Renal cortex interstitium (tissue), 15 donors: ENCODE measurements at places on chromosomes 1 and 21. TPM values are rescaled to one million over a fixed set of nuclear protein-coding genes. Genes with fewer than 3 reads are reported as not detected.

CLDN8 gene
- polyA plus RNA-seq, result 37.7 TPM

HCRTR1 gene
- 0.14 TPM for polyA plus RNA-seq

DNA sequence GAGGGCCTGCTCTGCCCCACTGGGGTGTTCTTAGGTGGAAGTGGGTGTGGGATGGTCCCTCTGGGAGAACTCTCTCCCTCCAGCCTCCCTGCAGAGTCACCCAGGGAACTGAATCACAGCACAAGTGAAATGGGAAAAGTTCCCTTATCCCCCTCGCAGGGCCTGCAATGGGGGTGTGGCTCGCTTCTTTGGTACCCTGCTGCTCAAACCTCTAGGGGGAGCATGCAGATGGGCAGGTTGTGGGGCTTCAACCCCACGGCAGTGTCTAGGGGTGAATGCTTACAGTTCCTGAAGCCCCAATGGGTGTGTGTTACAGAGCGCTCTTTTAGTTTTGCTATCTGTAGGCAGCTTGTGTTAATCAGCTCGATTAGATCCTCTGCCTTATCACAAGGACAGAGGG is 59.0 kb upstream of the TINAGL1 start:
- DNase-seq, result no peak

GPA33 gene
- 1.1 TPM for polyA plus RNA-seq

DNA sequence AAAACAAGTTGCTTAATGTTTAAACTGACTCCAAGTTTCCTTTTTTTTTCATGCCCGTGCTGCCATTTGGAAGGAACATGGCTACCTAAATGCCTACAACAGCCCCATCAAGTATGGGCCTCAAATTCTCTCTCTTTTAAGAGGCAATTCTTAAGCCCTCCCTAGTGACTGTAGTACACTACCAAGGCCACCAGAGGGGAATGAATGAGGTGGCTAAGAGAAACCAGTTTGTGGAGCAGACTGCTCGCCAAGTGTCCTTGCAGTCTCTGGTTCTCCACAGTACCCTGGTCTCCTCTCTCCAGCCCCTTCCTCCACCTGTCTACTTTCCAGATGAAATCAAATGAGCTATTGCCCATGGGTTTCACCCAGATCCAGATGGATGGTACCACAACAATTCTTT is 1809.6 kb downstream of the BRINP3 start:
- DNase-seq, result no peak

DNA sequence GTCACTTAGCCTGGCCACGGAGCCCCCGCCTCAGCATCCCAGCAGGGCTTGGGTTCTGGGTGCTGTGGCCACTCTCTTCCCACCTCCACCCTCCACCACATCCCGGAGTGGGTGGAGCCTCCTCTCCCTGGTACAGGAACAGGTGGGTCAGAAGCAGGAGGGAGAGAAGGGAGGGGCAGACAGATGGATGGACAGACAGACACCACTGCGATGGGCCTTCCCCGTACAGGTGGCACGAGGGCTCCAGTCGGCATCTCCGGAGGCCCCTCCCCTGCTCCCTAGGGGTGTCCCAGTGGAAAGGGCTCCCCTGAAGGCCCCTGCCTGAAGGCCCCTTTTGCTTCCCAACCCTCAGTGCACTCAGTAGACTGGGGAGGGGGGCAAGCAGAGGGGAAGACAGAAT is 96.9 kb upstream of the TARDBP start:
- no peak for DNase-seq

C8A gene
- not detected for polyA plus RNA-seq

DNA sequence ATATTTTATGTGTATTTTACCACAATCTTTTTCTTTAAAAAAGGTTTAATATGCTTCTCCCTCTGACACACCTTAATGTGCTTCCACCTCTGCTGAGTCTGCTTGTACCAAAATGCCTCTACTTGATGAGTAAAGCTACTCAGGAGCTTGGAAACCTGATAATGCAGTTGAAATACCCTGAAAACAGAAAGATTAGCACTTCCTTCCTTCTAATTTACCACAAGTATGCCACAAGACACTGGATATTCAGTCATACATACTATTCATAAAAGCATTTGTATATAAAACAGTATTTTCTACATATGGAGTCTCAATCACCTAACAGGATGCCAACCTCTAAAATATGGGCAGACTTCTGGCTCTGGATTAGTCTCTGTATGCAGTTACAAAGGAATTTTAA is 55.0 kb downstream of the SLC35D1 start:
- DNase-seq, result no peak
